ENCODE measurements at places on chromosomes 5 and 9.

GRCh38 chr5:154358516-154359220, 87.1 kb upstream of the SAP30L start:
- no peak for DNase-seq

- no peak for DNase-seq
Measured at GRCh38 chr9:35374910-35375309, 115.0 kb upstream of the RUSC2 start.

DNA sequence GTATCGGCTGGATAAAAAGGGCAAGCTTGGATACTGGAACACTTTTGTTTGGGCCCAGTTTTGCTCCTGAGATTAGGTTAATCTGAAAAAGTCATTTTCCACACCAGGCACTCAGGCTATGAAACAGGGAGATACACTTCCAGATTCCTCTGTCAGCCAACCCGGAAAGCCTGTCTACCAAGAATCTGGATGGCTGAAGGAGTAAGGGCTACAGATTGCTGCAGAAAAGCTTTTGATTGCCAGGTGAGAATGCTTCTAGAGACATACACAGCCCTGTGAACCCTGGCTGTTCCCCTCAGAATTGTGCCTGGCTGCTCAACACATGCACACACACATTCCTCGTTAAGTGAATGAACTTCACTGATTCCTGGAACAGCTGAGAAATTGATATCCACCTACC, 114.4 kb downstream of the PSD2 start:
- no peak for DNase-seq

- no peak for DNase-seq
Measured at GRCh38 chr5:122699201-122699600, 75.7 kb upstream of the SNX2 start.

GRCh38 chr5:177295924-177296323, 7.6 kb downstream of the RAB24 start:
- no peak for DNase-seq

DNA sequence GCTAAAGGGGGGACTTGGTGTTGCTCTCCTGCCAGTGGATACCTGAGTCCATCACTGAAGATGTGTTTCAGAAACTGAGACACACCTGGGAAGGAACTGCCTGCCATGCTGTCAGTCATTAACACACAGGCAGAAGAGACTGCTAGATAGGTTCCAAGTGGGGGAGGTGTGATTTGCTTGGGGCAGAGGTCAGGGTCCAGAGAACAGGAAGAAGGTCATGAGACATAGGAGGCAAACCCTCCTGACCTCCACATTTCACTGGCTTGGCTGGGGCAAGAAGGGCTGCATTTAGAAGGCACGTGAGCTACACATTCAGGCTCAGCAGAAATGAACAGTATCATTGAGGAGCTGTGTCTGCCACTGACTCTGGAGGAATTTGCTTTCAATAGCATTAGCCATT, 215.8 kb downstream of the HSPA4 start:
- DNase-seq, result no peak
